Progenitor cell of endocrine pancreas (in vitro differentiated cells): ENCODE measurements at places on chromosomes 16 and 17. TPM values are rescaled to one million over a fixed set of nuclear protein-coding genes. Genes with fewer than 3 reads are reported as not detected.

EVPL gene
- 0.05 TPM in 1 of 2 replicates, not detected in the other for total RNA-seq

ZNF23 gene
- total RNA-seq = 11.4 and 11.8 TPM in 2 replicates

C17orf78 gene
- total RNA-seq = not detected in 2 replicates

MT1A gene
- not detected in 2 replicates for total RNA-seq

CACNG3 gene
- total RNA-seq = not detected in 2 replicates

GNGT2 gene
- total RNA-seq = not detected in 2 replicates

PRSS27 gene
- total RNA-seq = 6.3 and 6.6 TPM in 2 replicates

GRCh38 chr16:29991571-29991904 is 3.9 kb downstream of the HIRIP3 start:
- no peak for DNase-seq

- no peak for DNase-seq
Observed at GRCh38 chr16:79656553-79657115, 56.1 kb upstream of the MAF start.

GRCh38 chr17:31697838-31698237 is 161.2 kb downstream of the COPRS start:
- DNase-seq = no peak

GRCh38 chr17:11330006-11330405 is 89.0 kb downstream of the SHISA6 start:
- DNase-seq = no peak

GRCh38 chr17:65268832-65269231 is 131.7 kb downstream of the RGS9 start:
- DNase-seq = no peak

- no peak for DNase-seq
Observed at GRCh38 chr17:340074-340473, 12.5 kb downstream of the RPH3AL start.

DNA sequence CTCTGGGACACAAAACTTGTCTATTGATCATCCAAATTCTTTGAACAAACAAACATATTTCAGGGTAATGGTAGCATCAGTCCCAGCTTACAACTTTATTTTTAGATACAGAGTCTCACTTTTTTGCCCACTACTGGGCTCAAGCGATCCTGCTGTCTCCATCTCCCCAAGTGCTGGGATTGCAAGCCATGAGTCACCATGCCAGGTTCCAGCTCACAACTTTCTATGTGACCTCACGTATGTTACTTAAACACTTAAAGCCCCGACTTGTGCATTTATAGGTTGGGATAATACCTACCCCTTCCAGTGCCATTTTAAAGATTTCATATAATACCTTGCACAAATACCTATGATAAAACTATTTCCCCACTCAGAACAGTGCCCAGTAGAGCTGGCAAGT is 42.0 kb upstream of the KSR1 start:
- no peak for DNase-seq

GRCh38 chr17:79923974-79924638 is 84.9 kb upstream of the CBX4 start:
- peak; percentile 60 for DNase-seq

DNA sequence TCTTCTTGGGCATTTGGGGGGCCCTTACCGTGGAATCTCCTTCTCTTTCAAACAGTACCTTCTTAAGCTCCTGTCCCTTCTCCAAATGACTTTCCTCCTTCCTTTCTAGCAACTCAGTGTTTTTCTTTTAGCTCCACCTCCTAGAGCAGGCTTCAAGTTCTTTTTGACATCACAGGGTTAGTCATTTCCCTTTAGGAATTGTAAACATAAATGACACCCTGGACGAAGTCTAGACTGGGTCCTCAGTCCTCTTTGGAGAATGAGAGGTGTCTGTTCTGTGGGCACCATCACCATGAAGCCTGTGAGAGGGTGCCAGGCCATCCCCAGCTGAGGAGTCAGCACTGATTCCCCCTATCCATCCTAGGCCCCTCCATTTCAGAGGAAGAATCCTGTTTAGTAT is 94.7 kb downstream of the SALL1 start:
- no peak for DNase-seq

DNA sequence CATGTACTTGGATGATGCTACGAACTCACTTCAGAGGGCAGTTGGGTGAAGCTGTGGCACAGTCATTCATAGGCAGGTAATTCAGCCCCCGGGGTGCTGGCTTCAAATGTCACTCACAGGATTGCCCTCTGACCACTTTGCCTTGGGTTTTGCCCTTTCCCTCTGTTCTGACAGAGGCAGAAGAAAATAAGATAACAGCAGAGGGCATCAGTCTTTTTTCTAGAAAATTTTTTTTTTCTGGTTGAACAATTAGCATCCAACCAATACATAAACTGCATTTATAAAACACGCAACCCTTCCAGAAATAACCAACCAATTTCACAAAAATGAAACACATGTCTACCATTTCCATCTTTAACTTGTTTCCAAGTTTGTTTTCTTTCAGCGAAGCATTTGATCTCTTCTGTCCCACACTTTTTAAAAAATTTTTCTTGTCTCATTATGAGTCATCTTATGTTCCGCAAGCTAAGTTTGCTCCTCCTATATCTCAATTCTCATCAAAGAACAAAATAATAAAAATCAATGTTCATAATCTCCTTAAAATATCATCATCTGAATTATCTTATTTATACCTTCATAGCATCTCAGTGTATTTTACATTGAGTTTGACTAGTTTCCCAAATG is 15.6 kb downstream of the NACA2 start:
- no peak for DNase-seq

- no peak for DNase-seq
Observed at GRCh38 chr17:31595076-31595475, 203.6 kb downstream of the RAB11FIP4 start.

DNA sequence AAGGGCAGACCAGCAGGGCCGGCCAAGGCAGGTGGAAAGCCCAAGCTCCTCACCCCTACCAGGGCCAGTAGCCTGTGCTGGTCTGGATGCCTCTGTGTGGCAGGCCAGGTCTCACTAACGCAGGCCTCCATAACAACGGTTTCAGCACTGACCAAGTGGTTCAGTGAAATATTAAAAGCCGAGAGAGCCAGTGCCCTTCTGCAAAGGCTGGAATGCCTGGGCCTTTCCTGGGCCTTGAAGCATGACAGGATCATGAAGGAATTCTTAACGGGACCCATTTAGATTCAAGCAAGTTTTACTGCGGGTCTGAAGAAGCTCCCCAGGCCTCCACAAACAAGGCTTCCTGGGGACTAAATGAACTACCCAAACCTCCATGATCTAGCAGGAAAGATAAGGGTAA is 16.3 kb downstream of the ADAD2 start:
- no peak for DNase-seq
